ENCODE measurements at places on chromosomes 1 and 21.
A peak's percentile ranks its signal among the peaks of the same experiment; 100 is the strongest.

- no peak for DNase-seq
These were observed 6.8 kb downstream of the OLIG2 start for GRCh38 chr21:33032434-33033047.

DNA sequence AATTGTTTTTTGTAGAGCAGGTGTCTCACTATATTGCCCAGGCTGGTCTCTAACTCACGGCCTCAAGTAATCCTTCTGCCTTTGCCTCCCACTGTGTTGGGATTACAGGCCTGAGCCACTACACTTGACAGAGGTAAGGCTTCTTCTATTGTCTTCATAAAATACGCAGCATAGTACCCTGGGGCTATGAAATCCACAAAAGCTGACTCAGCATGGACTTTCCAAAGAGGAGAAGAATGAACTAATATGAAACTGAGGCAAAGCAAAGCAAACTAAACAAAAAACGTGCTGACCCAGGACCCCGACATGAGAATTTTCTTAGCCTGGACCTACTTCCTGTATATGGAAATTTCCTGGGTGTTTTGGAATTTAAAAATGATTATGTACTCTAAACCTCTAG is 18.5 kb upstream of the ATP13A2 start:
- DNase-seq = no peak

GRCh38 chr1:245751726-245752470 is 597.1 kb downstream of the KIF26B start:
- no peak for DNase-seq

DNA sequence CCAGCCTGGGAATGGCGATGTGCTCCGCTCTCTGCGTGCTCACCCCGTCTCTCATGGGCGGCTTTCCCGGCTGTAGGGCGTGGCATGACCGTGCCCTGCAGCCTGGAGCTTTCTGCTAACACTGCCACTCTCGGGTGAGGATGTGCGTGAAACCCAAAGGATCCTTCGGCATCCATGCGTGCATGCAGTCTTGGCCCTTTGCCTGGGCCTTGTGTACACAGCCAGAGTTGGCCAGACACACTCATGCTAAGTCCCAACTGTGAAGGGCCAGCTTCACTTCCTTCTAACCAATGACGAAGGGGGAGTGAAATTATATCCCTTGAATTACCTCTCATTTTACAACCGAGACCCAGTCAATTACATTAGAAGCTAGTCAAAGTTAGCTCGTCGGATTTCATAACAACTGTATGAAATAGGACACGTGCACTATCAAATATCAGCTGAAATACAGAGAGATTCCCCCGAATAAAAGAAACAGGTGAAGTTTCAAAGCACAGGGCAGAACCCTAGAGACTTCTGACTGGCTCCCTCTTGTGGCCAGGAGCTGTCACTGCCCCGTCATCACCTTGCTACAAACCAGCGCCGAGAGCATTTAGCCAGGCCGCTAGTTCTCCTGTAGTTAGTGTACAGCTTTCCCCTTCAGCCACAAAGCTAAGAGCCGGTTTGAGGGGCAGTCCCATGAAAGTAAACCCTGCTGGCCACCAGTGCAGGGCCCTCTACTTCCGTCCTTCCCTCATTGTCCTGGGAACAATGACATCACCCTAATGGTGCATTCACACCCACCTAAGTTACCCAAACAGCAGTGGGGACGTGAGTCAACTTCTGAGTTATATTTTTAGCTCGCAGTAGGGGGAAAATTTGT is 63.4 kb upstream of the COA6 start:
- DNase-seq = peak; percentile 74

- DNase-seq = no peak
These were observed 95.6 kb upstream of the ADAMTS5 start for GRCh38 chr21:27062443-27062842.

DNA sequence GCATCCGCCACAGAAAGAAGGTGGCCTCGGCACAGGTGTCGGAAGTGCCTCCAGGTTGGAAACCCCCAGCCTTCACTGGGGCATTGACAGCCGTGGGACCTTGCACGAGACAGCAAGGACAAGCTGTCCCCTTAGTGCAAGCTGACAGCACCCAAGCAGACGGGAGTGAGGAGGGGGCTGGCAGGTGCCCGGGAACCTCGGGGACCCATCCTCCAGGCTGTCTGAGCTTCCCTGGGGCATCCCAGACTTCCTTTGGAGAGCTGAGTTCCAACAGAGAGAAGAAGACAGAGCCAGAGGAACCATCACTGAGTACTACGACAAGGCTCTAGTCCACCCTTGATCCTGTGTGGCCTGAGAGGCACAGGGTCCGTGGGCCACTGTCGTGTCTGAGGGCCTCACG is 100.6 kb upstream of the RAB4A start:
- no peak for DNase-seq

- DNase-seq = no peak
These were observed 71.3 kb downstream of the MORN1 start for GRCh38 chr1:2320006-2320405.

All from NAMALWA (cell line).